Large intestine (tissue), 12 donors: ENCODE measurements at places on chromosomes 16 and 17. TPM values are rescaled to one million over a fixed set of nuclear protein-coding genes. Genes with fewer than 3 reads are reported as not detected.

DNA sequence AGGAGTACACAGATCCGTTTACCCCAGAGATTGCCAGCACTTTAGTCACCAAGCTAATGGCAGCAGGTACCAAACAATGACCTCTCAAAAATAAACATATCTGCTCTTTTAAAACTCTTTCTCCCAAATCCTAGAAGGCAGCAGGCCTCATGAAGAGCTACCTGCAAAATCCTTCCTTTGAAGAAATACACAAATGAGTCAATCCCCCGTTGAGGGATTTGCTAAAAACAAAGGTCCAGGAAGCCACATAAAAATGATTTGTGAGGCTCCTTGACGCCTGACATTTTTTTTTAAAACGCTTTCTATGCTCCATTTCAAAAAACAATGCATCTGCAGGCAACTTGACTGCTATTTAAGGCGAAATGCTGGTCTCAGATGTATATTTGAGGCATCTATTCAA, 58.2 kb downstream of the NACA2 start:
- DNase-seq, result no peak

The ZNF778 gene
- 4.3 TPM for polyA plus RNA-seq

GRCh38 chr17:74796866-74797265, 20.7 kb upstream of the NAT9 start:
- no peak for DNase-seq

GRCh38 chr16:68310437-68310773, 341 bp downstream of the SLC7A6OS start:
- no peak for DNase-seq

GRCh38 chr17:74249590-74250270, 24.3 kb upstream of the DNAI2 start:
- DNase-seq, result no peak

- DNase-seq, result no peak
Measured at GRCh38 chr17:7423679-7424078, 1.7 kb upstream of the SPEM2 start.

GRCh38 chr16:80164966-80165550, 375.7 kb upstream of the DYNLRB2 start:
- DNase-seq, result no peak

DNA sequence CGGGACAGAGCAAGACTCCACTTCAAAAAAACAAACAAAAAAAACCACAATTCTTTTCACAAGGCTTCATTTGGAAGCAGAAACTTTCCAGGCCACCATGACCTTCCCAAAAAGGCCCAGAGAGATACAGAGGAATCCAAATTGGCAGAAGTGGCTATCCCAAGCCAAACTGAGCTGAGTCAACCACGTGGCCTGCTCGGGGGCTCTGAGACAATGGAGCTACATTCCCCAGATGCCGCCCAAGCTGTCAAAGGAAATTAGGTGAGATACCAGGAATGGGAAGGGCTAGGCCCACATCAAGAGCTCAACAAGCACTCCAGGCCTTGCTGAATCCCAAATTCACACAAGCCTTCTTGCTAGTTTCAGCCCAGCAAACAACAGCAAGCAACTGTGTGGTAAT, 5.7 kb upstream of the EXOSC6 start:
- DNase-seq, result no peak

- DNase-seq, result no peak
Measured at GRCh38 chr16:14350081-14350480, 279.0 kb downstream of the MRTFB start.

The OR4D1 gene
- polyA plus RNA-seq, result 0.01 TPM

GRCh38 chr16:17224879-17225281, 245.9 kb downstream of the XYLT1 start:
- DNase-seq, result peak; percentile 59

The CES4A gene
- polyA plus RNA-seq, result 23.5 TPM

- DNase-seq, result no peak
Measured at GRCh38 chr16:27600381-27600780, 50.4 kb downstream of the KATNIP start.

The ZFHX3 gene
- 10.5 TPM for polyA plus RNA-seq

GRCh38 chr16:15798671-15799070, 58.2 kb downstream of the MYH11 start:
- no peak for DNase-seq

GRCh38 chr16:19523184-19523558, 571 bp upstream of the CCP110 start:
- DNase-seq, result no peak

DNA sequence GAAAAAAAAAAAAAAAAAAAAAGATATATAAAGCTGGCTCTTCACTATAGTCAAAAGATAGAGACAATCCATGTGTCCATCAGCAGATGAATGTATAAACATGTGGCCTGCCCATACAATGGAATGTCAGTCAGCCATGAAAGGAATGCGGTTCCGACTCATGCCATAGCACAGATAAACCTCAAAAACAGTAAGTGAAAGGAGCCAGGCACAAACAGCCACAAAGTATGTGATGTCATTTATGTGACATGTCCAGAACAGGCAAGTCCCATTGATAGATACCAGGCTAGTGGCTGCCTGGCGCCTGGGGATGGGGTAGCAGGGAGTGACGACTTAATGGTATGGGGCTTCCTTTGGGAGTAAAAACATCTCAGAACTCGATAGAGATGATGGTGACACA, 155.7 kb downstream of the CMIP start:
- DNase-seq, result no peak

- no peak for DNase-seq
Measured at GRCh38 chr16:66272461-66272860, 94.0 kb upstream of the CDH5 start.

DNA sequence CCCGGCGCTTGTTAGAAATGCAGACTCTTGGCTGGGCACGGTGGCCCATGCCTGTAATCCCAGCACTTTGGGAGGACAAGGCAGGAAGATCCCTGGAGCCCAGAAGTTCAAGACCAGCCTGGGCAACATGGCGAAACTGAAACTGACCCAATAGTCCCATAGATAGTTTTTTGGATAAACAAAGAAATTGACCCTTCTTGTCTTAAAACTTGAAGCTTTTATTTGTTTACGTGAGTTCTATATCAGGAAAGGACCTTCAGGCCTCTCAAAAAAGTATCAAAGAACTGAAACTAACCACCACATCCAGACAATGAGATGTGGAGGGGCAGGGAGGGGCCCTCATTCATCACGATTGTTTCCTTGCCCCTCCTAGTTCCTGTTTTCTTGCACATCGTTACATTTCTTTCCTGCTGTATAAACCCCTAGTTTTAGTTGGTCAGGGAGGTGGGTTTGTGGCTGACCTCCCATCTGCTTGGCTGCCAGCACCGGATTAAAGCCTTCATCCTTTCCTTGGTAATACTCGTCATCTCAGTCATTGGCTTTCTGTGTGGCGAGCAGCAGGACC, 29.9 kb upstream of the PRM1 start:
- DNase-seq, result no peak

DNA sequence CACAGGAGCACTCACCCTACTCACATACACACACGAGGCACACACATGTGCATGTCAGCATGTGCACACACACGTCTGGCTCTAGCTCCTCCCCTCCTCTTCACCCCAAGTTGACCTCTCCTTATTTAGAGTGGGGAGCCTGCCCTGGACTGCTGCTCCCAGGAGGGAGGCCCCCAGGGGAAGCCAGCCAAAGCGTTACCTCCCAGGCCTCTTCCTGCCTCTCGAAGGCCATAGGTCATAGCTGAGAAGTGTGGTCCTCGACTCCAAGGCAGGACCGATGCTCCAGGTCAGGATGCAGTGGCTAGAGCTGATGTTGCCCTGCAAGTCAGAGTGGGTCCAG, 18.8 kb downstream of the POLR3K start:
- DNase-seq, result no peak

The PPP1R1B gene
- 20.4 TPM for polyA plus RNA-seq

DNA sequence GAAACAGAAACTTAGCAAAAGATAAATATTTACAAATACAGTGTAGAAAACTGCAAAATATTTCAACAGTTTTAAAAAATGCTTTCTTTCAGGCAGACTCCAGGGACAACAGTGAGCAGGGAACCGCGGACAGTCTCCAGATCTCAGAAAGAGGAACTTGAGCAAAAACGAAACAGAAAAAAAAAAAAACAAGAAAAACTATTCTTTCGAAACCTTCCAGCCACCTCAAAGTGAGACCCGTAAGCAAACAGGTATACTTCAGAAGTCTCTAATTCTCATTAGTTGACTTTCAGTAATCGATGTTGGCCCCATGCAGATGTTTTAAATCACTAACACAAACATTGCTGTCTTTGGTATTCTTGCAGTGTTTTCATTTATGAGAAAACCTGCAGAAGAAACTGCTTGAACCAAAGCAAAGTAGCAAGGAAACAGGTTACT, 15.7 kb upstream of the CCL1 start:
- no peak for DNase-seq

- no peak for DNase-seq
Measured at GRCh38 chr17:49108318-49108717, 24.3 kb upstream of the B4GALNT2 start.

DNA sequence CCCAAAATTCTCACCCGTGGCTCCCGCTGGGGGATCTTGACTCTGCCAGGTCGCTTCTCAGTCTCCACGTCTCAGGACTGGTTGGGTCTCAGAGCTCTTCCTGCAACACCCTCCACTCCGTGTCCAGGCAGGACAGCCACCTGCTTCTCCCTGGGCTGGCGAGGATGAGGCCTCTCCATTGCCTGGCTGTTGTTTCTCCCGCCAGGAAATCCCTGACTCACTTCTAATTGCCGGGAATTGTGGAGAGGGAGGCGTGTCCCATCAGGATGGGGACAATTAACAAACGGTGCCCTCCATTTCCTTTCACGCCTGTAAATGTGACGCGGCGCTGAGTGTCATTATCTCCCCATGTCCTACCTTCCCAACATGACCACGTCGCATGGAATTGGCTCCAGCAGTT, 204.5 kb downstream of the RBFOX3 start:
- DNase-seq, result no peak

DNA sequence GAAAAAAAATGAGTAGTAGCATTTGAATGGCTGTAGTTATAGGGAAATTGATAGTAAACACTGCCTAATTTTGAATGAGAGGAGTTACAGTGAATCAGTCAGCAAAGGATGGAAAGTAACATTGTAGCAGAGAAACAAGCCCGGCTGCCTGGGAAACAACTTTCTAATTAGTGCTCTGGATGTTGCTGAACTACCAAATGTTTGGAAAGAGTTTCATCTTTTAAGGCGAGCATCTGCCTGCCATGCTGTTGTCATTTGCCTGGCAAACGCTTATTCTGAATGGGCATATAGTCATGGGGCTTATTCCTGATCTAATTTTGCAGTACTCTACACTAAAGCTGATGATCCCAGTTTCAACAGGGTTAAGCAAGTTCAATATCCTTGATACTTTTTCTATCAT, 138.6 kb downstream of the CDH11 start:
- no peak for DNase-seq

GRCh38 chr17:51044976-51045375, 75.7 kb downstream of the SPAG9 start:
- no peak for DNase-seq

DNA sequence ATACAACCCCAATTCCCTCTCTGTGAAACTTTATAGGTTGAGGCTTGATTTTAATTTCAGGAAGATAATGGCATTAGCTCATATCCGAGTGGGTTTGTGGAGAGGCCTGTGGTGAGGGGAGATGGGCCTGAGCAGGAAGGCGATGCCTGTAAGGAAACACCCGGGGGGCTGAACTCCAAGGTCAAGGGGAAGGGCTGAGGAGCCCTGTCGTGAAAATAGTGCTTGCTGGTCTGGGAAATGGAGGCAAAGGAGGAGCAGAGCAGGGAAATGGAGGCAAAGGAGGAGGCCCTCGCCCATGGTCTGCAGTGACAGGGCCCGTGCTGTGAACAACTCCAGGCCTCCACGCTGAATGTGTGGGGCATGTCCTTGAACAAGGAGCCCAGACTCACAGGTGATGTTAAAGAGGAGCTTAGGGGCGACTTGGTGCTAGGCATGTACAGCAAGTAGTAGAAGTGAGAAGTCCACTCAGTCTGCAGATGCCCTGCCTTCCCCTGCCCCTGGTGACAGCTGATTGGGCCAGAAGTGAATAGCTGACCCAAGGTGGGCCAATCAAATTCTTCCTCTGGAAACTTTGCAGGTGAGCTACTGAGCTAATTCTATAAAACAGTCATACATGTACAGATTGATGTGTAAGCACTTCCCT, 38.1 kb downstream of the MRPS23 start:
- peak; percentile 4 for DNase-seq

The KRTAP16-1 gene
- polyA plus RNA-seq, result not detected

- DNase-seq, result no peak
Measured at GRCh38 chr17:73769479-73769878, 125.2 kb upstream of the SDK2 start.

The TSPAN10 gene
- 1.2 TPM for polyA plus RNA-seq

DNA sequence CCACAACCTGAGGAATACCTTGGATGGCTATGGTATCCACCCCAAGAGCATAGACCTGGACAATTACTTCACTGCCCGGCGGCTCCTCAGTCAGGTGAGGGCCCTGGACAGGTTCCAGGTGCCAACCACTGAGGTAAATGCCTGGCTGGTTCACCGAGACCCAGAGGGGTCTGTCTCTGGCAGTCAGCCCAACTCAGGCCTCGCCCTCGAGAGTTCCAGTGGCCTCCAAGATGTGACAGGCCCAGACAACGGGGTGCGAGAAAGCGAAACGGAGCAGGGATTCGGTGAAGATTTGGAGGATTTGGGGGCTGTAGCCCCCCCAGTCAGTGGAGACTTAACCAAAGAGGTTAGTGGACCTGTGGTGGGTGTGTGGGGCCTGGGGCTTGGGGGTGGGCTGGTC, 3.1 kb downstream of the NFE2L1 start:
- no peak for DNase-seq

- no peak for DNase-seq
Measured at GRCh38 chr16:71930013-71930563, 34.8 kb downstream of the IST1 start.

DNA sequence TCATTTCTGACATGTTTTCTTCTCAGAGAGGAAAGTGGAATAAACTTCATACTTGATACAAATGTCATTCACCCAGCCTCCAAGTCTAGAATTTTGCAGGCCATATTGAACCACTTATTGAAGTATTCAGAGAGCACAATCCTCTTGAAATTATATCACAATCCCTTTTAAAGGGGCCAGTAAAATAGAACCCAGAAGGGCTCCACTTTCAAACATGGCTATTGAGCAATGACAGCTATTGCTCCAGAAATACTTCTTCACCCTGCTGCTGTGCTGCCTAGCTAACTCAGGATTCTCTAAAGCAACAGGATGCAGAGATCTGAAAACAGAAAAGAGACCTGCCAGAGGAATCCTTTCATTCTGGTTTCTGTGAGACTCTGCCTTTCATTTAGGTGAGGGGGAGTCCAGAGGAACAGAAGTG, 275.0 kb upstream of the CDH5 start:
- no peak for DNase-seq

The MLST8 gene
- polyA plus RNA-seq, result 40.0 TPM

GRCh38 chr16:4696905-4697847, 3.8 kb downstream of the NUDT16L1 start:
- DNase-seq, result no peak

The RAI1 gene
- 26.2 TPM for polyA plus RNA-seq

- DNase-seq, result no peak
Measured at GRCh38 chr17:77563439-77564102, 394.9 kb upstream of the TNRC6C start.

The CDRT15 gene
- 0.34 TPM for polyA plus RNA-seq
